Glutamatergic neuron (in vitro differentiated cells): ENCODE measurements at places on chromosomes 6 and 20. TPM values are rescaled to one million over a fixed set of nuclear protein-coding genes. Genes with fewer than 3 reads are reported as not detected.

DNA sequence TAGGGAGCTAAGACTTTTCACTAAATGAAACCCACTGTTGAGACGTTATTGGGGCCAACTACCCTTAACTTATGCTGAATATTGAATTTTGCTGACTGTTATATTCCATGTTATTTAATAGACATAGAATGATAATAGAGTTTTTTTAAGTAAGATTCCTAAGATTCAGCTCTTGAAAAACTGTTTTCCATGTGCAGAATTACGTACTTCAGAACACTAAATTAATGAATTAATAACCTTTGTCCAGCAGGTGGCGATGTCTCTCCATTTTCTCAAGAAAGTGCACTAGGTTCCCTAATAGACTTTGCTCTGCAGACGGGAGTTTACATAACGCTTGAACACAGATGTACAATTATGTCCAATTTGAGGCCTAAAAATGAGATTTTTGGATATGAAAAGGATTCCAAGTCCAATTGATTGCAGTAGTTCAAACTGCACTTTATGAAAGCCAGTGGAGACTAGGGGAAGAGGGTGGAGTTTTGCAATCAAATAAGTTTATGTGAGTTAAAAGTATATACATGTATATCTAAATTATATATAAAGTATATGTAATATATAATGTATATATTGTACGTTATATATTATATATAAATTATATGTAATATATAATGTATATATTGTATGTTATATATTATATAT lies 282.1 kb downstream of the UST start:
- DNase-seq = peak; percentile 45

DNA sequence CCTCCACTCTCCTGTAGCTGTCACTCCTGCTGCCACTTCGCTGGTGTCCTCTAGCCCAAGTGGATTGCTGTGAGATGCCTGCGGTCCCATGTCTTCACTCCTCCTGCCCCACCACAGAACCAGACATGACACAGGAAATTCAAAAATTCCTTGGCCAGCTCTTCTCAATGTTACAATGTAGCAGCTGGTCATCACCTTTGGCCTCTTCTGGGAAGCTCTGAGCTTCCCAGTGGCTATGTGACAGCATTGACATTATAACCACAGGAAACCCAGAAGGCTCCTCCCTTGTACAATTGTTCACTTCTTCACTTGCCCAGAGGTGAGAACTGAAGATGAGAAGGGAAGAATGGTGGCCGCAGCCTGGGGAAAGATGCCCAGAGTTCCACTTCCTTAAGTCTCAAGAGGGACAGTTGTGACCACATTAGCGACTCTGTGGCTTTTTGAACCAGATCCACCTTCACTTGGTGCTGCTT lies 76.1 kb upstream of the NAA20 start:
- DNase-seq = no peak

DNA sequence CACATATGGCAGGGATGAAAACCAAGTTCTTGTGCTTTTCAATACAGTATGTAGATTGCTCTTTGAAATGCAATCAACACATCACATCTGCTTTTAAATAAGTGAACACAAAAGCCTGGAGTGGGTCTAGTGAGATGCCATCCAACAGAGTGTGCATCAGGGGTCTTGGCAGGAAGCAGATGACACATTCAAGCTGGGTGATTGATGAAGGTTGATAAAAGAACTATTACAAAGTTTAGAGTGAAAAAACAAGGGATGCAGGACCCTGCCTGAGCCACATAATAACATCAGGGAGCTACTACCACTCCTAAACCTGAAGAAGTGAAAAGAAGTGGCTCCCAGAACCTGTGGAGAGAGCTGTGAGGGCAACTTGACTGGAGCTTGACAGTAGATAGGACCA lies 16.6 kb upstream of the PLCB1 start:
- no peak for DNase-seq

- no peak for DNase-seq
Measured at GRCh38 chr6:11291582-11291981, 59.1 kb upstream of the NEDD9 start.

Gene FABP7
- total RNA-seq = 3.3 TPM

DNA sequence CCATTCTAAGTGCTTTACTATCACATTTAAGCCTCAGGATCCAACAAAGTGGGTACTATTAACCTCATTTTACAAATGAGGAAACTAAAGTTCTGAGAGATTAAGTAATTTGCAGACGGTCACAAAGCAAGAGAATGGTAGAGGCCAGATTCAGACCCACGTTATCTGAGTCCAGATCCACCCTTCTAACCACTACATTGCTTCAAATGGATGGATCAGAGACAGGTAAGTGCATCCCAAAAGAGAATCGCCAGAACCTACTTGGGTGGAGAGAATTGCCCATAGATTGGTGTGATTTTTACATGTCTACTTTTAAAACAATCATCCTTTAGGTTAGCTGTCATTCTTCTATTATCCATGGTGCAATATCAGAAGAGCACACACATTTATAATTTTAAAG lies 7.1 kb downstream of the MAN1A1 start:
- DNase-seq = no peak

- DNase-seq = no peak
Measured at GRCh38 chr6:159118924-159119323, 50.3 kb upstream of the FNDC1 start.

Gene PCNA
- total RNA-seq = 43.3 TPM

Gene VWA7
- 3.2 TPM for total RNA-seq

DNA sequence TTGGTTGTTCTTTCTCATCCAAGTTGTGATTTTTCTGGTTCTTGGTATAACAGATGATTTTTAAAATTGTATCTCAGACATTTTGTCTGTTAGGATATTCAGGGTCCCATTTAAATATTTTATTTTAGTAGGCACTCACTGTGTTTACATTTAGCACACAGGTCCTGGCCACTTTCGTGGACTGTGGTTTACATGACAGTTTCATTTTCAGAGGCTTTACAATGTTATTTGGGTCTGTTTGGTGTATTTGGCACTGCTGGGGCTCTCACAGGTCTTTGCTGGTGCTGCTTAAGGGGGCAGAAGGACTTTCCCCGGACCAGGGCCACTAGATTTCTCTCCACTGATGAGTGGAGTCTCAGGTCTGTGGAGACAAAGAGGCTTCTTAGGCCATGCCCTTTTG lies 75.5 kb upstream of the TGM3 start:
- no peak for DNase-seq

Gene MYH7B
- 1.5 TPM for total RNA-seq

Gene RPP40
- 6.9 TPM for total RNA-seq

DNA sequence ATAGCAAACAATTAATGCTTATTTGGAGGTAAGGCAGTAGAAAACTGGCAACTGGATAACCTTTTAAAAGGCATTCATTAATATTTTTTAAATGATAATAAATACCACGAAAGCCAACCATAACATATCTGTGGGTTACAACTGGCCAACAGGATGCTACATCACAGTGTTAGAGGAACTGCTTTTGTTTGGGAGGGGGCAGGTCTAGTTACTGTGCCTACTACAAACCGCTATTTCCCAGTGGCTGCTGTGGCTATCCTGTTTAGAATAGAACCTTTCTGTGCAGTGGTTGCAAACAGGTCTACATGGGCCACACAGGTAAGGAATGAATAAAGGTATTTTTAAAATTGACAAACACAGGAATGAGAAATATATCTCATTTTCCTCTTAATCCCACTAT lies 976 bp downstream of the PIGT start:
- DNase-seq = no peak

GRCh38 chr6:147285087-147285855 lies 81.1 kb downstream of the STXBP5 start:
- no peak for DNase-seq

GRCh38 chr20:8061861-8062518 lies 42.4 kb upstream of the TMX4 start:
- DNase-seq = no peak

- no peak for DNase-seq
Measured at GRCh38 chr6:7644417-7644816, 54.4 kb downstream of the SNRNP48 start.

GRCh38 chr20:50315586-50316551 lies 125.2 kb downstream of the CEBPB start:
- no peak for DNase-seq

- no peak for DNase-seq
Measured at GRCh38 chr20:4328541-4328940, 313.2 kb upstream of the RNF24 start.

DNA sequence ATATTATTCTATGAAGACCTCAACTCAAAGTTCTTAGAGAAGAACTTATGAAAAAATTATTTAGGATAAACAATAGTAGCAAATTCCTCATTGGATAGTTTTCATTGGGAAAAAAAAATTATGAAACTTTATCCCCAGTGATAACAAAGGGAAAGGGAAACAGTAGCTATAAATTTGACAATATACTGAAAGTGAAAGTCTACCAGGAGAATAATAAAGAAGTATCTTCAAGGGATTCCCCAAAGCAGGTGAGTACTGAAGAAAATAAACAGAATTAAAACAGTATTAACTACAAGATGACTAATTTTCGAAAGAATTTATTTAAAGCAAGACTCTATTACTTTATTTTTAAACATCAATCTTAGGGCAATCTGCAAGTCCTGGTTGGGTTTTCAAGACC lies 56.4 kb downstream of the REPS1 start:
- no peak for DNase-seq

DNA sequence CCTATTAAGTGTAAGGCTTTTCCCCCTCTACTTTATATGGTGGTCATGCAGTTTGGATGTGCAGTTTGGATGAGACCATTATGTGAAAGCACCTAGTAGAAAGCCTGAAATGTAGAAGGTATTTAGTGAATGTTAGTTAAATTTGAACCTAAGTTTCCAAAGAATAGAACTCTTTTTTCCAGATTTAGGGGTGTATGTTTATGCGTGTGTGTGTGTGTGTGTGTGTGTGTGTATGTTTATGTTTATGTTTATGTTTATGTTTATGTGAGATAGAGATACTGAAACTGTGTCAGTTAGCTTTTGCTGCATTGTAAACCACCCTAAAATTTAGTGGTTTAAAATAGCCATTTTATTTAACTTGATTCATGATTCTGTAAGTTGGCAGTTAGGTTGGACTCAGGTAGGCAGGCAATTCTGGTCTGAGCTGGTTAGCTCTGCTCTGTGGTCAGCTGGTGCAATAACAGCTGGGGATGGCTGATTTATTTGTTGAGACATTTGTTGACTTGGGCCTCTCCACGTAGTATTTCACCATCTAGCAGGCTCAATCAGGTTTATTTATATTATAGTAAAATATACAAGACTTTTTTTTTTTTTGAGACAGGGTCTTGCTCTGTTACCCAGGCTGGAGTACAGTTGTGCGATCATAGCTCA lies 54.0 kb downstream of the STK4 start:
- DNase-seq = no peak

DNA sequence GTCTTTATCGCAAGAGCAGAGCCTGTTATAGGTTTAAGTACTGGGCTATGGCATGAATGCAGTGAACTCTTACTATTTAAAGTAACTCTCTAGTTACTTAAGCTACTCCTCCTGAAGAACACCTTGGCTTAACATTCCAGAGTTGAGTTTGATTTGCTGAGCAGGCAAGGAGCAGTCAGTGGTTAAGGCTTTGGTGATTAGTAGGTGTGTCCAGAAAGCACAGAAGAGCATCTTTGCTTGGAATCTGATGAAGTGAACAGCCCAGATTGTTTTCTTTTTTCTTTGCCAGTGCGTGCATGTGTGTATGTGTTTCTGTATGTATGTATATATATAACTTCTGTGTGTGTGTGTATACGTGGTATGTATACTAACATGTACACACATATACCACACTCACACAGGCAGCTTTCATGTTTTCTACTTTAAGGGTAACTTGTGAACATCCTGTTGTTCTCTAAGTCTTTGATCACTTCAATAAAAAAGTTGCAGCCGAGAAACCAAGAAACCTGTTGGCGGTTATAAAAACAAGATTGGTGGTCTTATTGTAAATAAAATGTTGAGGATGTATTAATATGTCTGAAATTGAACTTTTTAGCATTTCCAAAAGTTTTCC lies 56.2 kb upstream of the TULP4 start:
- DNase-seq = no peak

GRCh38 chr6:52186075-52186474 lies at the start of gene IL17A:
TSS of gene IL17A (plus strand) at chr6:52186375. CDS start at chr6:52186432, 57 bp downstream.
- DNase-seq = no peak

DNA sequence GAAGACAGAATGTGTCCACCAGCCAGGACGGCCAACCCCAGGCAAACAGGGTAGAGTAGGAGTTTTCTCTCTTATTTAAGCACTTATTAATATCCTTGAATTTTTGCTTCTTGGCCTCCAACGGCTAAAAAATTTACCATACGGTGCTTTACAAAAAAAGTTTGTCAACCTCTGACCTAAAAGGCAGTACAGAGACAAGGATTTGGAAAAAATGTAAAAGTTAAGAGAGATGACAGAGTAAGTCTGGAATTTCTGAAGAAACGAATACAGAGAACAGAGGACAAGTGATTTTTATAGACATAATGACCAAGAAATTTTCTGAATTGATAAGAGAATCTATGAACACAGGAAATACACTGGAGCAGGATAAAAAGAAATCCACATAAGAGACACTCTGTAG lies 10.2 kb downstream of the OSER1 start:
- DNase-seq = no peak

- no peak for DNase-seq
Measured at GRCh38 chr6:11497107-11497506, 40.4 kb upstream of the TMEM170B start.

DNA sequence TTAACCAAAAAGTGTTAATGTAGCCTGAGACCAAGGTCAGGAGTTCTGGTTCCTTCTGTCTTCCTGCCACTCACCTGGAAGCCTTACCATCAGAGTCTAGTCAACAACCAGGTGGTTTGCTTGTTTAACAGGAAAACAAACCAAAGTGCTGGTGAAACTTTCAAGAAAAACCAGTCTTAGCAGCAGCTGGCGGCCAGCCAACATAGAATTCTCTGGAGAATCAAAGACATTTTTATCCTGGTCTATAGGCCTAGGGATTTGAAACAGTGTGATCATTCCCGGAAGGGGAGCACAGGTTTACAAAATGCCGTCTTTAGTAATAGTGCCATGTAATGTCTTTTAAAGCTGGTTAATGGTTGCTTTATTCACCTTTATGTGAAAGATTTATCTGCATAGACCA lies 146.6 kb upstream of the AKIRIN2 start:
- DNase-seq = peak; percentile 32

Gene PSORS1C2
- total RNA-seq = 0.49 TPM

- DNase-seq = no peak
Measured at GRCh38 chr20:37970856-37971245, 62.4 kb downstream of the TTI1 start.

DNA sequence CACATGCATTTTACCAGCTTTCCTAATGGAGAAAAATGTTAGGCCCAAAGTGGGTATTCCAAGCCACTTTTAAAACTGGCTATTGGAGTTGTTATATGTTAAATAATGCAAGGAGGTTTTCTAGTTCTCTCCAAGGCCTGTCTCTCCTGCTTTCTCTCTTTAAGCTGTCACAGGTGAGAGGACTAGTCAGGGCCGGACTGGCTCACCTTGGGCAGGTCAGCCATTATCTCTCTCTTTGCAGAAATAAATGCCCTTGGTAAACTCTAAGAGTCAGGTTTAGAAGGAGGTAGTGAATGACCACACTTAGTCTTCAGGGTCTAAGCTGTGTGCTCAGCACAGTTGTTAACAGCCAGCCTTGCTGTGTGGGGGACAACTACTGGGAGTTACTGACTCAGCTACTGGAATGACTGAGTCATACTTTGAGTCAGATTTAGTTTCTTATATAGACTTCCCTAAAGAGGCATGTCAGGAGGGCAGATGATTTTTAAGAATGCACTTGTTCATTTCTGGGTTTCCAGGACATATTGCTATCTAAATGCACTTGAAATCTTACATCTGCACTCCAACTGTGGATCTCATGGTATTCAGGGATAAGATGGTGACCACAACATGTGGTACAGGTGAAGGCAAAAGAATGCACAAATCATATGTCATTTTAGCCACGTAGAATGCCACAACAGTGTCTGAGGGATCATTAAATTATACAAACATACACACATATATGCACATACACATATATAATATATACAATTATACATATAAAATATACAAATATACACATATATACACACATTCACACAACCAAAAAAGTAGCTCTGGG lies 719.4 kb downstream of the EPM2A start:
- no peak for DNase-seq
